ENCODE measurements at places on chromosomes 4 and X. TPM values are rescaled to one million over a fixed set of nuclear protein-coding genes. Genes with fewer than 3 reads are reported as not detected.

The MXRA5 gene
- not detected for total RNA-seq

The STK32B gene
- total RNA-seq = not detected

The LRPAP1 gene
- total RNA-seq = 50.2 TPM

The F8A1 gene
- 33.7 TPM for total RNA-seq

The CPXCR1 gene
- total RNA-seq = not detected

Data from activated naive CD4-positive, alpha-beta T cell treated with anti-CD3 and anti-CD28 coated beads for 36 hours (primary cell).